NCI-H1436 treated with DMSO at 0.1 percent for 48 hours (cell line): ENCODE measurements at places on chromosomes 13 and 19.
A peak's percentile ranks its signal among the peaks of the same experiment; 100 is the strongest.

DNA sequence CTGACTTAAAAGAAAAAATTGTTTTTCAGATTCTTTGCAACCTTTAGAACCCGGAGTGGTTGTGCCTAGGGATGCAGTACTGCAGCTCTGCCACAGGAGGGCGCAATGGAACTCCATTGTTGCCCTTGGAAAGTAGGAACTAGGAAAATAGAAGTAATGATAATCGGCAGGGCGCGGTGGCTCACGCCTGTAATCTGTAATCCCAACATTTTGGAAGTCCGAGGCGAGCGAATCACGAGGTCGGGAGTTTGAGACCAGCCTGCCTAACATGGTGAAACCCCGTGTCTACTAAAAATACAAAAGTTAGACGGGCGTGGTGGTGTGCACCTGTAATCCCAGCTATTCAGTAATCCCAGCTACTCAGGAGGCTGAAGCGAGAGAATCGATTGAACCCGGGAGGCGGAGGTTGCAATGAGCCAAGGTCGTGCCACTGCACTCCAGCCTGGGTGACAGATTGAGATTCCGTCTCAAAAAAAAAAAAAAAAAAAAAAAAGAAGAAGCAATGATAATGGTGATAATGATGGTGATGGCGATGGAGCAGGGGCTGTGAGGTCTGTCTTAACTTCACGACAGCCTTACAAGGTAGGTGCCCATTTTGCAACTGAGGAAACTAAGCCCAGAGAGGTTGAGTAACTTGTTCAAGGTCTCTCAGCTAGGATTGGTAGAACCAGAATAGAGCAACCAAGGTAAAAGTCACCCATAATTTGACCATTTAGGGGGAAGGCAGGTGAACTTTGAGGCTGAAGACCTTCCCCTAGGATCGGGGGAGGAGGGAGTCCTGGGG lies 5.5 kb upstream of the ADAMTS10 start:
- DNase-seq = no peak

DNA sequence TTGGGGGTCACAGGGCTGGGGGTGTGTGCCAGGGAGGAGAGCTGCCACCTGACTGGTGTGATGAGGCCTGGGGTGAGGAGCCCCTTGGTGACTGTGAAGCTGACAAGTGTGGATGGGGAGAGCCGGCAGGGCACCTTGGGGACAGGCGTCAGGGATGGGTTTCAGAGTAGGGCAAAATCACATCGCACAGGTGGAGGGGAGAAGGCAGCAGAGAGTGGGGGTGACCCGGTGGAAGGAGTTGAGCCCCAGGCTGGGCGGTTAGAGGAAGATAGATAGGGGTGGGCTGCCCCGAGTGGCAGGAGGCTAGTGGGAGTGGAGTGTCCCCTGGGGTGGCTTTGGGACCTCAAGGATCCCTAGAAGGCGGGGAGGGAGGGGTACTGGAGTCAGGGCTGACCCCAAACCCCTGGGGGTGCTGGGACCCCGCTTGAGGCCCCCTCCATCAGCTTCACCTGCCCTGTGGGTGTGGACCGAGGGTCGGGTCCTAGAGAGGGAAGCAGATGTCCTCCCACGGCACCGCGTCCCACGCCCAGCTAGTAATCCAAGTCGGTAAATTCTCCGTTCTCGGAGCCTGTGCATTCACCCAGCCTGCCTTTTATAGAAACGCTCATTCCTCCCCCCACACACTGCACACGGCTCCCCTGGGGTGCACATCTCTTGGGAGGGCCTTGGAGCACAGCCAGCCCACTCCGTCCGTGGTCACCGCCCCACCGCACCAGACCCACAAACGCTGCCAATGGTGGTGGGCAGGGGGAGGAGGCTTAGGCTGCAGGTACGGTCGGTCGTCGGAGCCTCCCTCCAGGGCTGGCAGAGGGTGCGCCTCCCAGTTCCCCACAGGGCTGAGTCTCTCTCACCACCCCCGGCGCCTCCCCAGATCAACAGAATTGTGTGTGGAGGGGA lies 2.4 kb downstream of the CTXN1 start:
- no peak for DNase-seq

GRCh38 chr19:6450166-6450565 lies 9.4 kb downstream of the SLC25A23 start:
- no peak for DNase-seq

DNA sequence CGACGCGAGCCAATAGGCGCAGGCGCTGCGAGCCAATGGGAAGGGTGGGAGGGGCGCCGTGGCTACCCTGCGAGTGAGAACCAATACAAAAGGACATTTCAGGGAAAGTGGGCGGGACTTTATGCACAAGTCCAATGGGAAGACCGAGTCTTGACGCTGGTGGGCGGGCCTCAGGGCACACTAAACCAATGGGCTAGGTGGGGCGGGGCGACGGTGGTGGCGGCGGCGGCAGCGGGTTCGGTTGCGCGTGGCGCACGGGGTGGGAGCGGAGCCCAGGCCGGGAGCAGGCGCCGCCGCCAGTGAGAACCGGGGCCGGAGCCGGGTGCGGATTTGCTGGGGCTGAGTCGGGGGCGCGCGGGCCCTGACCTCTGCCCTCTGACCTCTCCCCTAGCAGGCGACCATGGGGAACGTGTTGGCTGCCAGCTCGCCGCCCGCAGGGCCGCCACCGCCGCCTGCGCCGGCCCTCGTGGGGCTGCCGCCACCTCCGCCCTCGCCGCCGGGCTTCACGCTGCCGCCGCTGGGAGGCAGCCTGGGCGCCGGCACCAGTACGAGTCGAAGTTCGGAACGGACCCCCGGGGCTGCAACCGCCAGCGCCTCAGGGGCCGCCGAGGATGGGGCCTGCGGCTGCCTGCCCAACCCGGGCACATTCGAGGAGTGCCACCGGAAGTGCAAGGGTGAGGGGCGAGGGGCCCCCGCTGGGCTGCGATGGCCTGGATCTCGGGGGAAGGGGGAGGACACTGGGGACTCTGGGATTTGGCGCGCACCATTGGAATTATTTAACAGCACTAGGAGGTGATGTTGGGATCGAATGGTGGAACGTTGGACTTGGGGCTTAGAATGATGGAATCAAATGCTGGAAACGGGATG lies at the start of gene TOMM40:
TSS of gene TOMM40 (plus strand) at position 239 of the 867 bp plus-strand sequence. CDS start at position 401, 162 bp downstream.
- peak; percentile 100 for DNase-seq

DNA sequence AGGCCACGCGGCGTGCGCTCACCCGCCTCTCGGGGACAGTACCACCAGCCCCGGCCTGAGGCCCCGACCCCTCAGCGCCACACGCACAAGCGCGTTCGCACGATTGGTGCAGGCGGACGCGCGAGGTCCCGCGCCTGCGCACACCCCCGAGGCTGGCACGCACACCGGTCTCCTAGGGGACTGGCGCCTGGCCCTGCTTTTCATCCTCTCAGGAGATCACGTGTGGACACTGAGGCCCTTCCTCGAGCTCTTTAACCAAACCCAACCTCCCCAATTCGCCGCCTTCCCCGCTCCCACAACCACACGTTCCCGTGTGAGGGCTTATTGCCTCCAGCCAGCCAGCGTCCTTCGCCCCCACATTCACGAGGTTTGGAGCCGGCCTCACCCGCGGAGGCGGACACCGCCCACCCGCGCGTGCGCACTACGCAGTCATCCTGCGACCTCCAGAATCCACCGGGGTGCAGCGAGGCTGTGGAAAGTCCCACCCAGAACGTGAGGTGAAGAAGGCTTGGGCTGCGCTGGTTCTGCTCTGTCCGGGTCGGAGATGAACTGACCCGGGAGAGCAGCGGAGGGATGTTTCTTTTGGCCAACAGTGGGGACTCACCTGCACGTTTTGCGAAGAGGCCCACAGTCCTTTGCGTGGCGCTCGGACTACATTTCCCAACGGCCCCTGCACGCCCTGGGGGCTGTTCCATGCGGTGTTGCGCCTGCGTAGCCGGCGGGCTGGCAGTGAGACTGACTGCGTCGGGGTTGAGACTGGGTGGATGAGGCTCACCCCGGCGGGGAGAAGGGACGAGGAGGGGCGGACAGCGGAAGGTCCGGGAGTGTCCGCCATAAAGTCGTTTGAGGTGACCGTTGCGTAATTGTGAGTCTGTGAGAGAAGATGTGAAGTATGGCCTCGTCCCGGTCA lies 539 bp upstream of the ZNF667 start:
- no peak for DNase-seq

GRCh38 chr13:79541426-79542049 lies 60.6 kb downstream of the NDFIP2 start:
- no peak for DNase-seq

DNA sequence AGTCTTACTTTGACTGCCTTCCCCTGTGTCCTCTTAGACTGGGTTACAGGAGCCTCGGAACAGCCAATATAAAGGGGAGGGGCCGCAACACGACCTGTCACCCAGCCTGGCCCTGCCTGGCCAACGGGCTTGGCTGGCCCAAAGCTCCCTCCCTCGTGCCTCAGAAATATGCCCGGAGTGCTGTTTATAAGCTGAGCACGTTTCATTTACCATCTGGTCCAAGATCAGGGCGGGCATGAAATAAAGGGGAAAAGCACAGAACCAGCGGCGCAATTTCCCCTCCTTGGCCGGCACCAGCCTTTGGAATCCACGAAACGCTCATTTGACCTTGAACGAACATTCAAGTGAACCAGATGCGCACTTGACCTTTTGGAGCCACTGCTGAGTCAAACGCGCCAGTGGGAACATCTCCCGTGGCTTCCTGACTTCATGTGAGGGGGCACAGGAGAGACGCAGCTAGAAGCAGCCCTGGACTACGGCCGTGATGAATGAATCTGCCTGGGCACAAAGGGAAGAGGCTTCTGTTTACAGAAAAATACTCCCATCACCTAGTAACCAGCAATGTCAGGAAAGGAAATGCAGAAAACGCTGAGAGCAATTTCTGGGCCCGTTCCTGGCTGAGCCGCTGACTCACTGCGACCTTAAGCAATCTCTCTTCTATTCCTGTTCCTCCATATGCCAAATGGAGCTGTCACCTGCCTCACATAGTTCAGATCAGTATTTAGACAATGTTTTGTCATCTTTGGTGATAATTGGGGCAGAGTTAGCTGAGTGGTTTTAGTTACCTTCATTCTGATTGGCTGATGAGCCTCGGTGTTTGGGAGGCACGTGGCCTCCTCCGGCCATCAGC lies 53.3 kb downstream of the RFX2 start:
- peak; percentile 37 for DNase-seq

- no peak for DNase-seq
Observed at GRCh38 chr13:111186305-111186935, 71.3 kb downstream of the ARHGEF7 start.

DNA sequence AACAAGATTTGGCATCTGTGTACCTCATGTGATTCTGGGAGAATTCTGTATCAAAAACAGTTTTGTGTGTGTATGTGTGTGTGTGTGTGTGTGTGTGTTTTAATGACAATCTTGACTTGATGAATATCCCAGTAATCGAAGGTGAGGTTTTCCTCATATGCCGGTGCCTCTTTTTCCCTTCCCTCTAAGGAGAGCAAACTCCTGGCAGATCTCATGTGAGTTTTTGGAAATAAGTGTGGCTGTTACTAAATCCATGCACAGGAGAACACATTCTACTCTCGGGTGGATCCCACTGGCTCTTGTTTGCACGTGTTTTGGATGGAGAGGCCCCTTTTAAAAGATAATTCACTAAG lies 29.0 kb upstream of the CEBPG start:
- DNase-seq = no peak

DNA sequence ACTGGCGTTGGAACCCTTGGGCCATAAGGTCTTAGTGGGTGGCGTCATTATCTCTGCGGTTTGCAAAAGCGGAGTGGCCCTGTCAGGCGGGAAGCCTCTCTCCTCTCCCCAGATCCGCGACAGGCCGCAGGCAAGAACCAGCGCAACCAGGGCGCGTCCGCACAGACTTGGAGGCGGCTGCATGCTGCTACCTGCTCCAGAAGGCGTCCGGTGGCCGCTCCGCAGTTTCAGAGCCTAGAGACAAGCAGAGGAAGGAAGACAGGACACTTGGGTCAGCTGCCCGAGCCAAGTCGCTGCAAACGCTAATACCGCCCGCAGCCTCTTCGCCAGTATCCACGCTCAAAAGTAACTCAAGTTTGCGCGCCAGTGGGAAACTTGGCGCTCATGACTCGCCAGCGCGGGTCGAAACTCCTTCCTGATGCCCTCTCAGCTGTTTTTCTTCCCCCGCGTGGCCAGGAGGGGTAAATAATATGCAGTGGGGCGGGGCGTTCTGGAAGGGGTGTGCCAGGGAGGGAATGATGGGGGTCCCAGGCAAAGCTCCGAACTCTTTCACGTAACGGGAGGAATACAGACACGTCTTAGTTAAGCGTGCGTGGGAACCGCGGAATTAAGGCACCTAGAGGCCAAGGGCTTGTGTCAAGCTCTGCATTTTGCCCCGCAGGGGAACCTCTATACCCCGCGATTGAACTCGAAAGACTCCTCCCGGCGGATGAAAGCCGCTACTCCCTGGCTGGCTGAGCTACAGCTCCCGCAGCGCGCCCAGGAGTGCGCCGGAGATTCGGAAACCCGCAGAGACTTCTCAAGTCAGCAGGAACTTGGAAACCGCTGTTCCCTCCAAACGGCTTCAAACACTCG lies at the start of gene EDNRB:
TSS of gene EDNRB (minus strand) at position 441 of the 855 bp plus-strand sequence. CDS start at position 183, 258 bp downstream.
- no peak for DNase-seq

- DNase-seq = no peak
Observed at GRCh38 chr19:38022791-38023670, 116.0 kb downstream of the SIPA1L3 start.

GRCh38 chr13:40158757-40159156 lies 503.3 kb downstream of the COG6 start:
- DNase-seq = no peak

DNA sequence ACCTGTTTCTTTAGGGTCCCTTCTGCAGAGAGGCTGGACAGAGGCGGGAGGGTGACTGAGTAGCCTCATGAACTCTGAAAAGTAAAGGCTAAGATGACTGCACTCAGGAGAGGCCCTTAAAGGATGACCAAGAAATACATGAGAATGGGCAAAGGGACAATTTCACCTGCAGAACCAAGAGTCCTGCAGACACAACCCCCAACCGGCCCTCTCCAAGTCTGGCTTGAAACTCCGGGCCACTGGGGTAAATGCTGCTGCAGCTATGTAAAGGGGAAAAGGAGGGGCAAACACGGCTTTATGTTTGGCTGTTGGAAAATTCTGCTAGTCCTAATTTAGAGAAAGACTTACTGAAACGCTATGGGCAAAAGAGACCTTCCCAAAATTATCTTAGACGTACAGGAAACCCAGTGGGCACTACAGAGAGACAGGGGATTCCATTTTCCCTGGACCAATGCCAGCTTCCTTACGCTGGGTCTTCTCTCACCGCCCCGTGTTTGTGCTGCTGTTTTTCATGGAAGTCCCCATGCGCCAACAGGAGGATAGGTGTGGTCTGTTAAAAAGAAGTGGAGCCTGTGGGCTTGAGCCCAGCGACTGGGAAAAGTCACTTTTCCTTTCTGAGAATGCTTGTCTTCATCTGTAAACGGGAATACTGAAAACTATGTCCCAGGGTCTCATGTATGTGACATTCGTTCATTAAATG lies 10.6 kb downstream of the COL4A2 start:
- DNase-seq = no peak

GRCh38 chr13:76889254-76889653 lies 3.0 kb upstream of the KCTD12 start:
- DNase-seq = no peak

DNA sequence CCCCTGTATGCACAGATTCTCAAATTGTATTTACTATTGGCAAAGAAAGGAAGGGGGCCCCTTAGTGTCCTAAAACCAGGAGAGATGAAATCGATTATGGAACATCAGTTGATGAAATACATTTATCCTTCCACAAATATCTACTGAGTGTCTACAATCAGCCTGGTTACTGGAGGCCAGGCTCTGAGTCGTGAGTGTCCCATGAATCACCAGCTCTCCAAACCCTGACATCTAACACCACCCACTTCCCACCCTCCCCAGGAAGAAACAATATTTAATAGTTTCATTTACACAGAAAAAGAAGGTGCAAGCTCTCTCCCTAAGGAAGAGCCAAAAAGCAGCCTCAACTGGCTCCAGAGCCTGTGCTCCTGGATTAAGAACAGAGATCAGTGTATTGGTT lies 25.2 kb downstream of the KCTD15 start:
- DNase-seq = no peak
